H1 (cell line): ENCODE measurements at places on chromosomes 1 and 21.

- no peak for DNase-seq
- H3K27ac ChIP-seq, result no peak overlapping the region
- no peak overlapping the region for H3K4me3 ChIP-seq
- H3K27me3 ChIP-seq, result no peaks in the 10 kb centered on the region
Measured at GRCh38 chr1:230064283-230064682, 2.8 kb upstream of the GALNT2 start.

- no peak overlapping the region for H3K27ac ChIP-seq
- H3K36me3 ChIP-seq, result no peaks in the 10 kb centered on the region
- peak; percentile 49 for DNase-seq
- H3K4me3 ChIP-seq, result no peak overlapping the region
Measured at GRCh38 chr1:91282695-91283420, 121.8 kb downstream of the HFM1 start.

DNA sequence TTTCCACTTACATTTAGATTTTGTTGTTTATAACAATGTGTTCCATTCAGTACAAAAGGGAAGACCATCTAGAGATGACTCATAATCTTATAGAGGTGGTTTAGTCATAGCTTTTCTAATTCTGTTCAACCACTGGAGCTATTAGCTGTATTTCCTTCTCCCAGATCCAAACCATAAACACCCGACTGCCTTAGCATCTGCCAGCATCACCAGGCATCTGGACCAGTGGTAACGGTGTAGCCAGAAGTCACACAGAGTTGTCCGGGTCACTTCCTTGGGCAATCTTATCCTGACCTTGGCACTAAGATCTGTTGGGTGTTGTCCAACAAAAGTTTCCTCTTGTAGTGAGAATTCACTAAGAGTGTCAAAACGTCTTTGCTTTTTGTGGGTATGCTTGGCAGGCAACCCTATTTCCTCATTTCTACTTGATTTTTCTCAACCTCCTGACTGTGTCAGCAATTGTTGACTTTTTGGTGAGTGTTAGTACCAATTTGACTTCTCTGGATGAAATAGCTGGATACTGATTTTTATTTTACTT is 372.1 kb upstream of the B3GALT2 start:
- no peaks in the 10 kb centered on the region for H3K36me3 ChIP-seq
- no peak for DNase-seq
- H3K4me1 ChIP-seq, result peaks cover 3% of the 10 kb centered on the region; the same call in 1 of the 2 replicates
- no peak overlapping the region for H3K4me3 ChIP-seq
- no peaks in the 10 kb centered on the region for H3K27me3 ChIP-seq

- H3K27ac ChIP-seq, result no peak overlapping the region
- no peaks in the 10 kb centered on the region for H3K36me3 ChIP-seq
- peaks cover 18% of the 10 kb centered on the region for H3K27me3 ChIP-seq
- peak; percentile 46 for DNase-seq
Measured at GRCh38 chr21:15221799-15222386, 157.1 kb upstream of the NRIP1 start.

GRCh38 chr1:3919706-3920105 is 19.6 kb upstream of the C1orf174 start:
- no peak overlapping the region for H3K27ac ChIP-seq
- H3K27me3 ChIP-seq, result no peaks in the 10 kb centered on the region
- H3K4me1 ChIP-seq, result peaks cover 3% of the 10 kb centered on the region; the same call in 1 of the 2 replicates
- H3K4me3 ChIP-seq, result no peak overlapping the region
- H3K36me3 ChIP-seq, result no peaks in the 10 kb centered on the region

DNA sequence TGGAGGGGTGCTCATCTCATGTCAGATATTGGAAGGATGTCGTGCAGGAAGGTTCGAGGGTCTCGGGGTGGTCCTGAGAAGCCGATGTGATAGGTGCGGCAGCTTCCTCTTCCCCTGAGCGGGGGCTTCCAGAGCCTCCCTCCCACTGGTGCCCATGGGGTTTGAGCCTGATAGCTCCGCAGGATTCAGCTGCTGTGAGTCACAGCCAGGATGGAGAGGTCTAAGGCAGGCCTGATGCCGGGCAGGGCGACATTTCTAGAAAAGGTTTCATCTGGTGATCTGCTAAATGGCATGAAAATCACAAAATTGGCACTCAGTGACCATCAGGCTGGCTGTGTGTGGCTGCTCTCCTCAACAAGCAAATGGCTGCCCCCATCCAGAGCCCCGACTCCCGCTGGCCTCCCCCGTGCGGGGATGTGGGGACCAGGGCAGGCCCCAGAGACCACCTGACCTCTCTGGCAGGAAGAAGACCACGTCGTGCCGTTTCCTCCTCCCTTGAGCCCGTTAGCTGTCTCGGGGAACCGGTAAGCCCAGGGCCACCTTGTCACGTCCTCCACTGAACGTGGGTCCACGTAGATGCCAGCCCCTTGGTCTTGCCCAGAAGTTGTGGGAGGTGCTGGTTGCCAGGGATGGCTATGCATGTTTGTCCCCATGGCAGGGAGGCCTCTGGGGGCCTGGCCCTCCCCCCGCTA is 66.1 kb downstream of the SKI start:
- H3K36me3 ChIP-seq, result no peaks in the 10 kb centered on the region
- H3K4me1 ChIP-seq, result peaks cover 20% of the 10 kb centered on the region; the same call in 1 of the 2 replicates
- no peaks in the 10 kb centered on the region for H3K27me3 ChIP-seq
- no peak overlapping the region for H3K4me3 ChIP-seq
- H3K27ac ChIP-seq, result no peak overlapping the region
- DNase-seq, result no peak

DNA sequence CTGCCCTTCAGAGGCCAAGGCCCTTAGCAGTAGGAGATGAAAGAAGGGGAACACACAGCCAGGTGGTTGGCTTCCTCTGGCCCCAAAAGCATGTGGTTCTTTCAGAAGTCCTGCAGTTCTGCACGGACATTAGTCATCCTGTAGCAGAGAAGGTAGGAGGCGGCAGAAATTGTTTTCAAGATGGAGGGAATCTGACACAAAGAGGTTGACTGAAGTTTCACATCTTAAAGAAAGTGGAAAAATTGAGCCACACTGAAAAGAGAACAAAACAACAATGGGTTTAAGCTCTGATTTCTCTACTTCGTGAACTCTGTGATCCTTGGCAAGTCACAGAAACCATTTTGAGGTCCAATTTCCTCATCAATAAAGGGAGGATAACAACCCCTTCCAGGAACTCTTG is 125.3 kb upstream of the DNAH14 start:
- H3K27me3 ChIP-seq, result no peaks in the 10 kb centered on the region
- no peaks in the 10 kb centered on the region for H3K36me3 ChIP-seq
- no peak for DNase-seq
- no peak overlapping the region; the same call in 1 of the 2 replicates for H3K27ac ChIP-seq
- no peaks in the 10 kb centered on the region; the same call in 1 of the 2 replicates for H3K4me1 ChIP-seq

DNA sequence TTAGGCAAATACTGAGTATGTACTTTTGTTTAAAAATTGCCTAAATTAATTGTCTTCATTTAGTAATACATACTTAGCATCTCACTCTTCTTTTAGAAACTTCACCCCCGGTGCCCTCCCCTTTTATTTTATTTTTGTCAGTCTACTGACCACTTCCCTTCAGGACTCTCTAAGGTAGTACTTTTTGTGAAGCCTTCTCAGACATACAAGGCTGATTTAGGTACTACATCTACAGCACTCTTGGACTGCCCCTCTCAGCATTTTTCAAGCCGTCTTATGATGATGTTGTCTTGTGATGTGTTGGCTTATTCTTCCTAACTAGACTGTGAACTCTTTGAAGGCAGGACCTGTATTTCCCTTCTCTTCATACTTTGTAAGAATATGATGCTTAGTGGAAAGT is 24.7 kb downstream of the RPS6KC1 start:
- no peak for DNase-seq
- no peaks in the 10 kb centered on the region for H3K27me3 ChIP-seq
- no peaks in the 10 kb centered on the region for H3K36me3 ChIP-seq
- H3K4me3 ChIP-seq, result no peak overlapping the region

- H3K27ac ChIP-seq, result no peak overlapping the region
- no peaks in the 10 kb centered on the region for H3K27me3 ChIP-seq
- H3K36me3 ChIP-seq, result no peaks in the 10 kb centered on the region
Measured at GRCh38 chr21:27885296-27885711, 918.4 kb upstream of the ADAMTS5 start.

GRCh38 chr1:245128381-245129101 is 26.2 kb upstream of the KIF26B start:
- no peak for DNase-seq
- H3K36me3 ChIP-seq, result no peaks in the 10 kb centered on the region
- no peaks in the 10 kb centered on the region for H3K27me3 ChIP-seq
- no peak overlapping the region for H3K4me3 ChIP-seq

- H3K4me1 ChIP-seq, result peaks cover 19% of the 10 kb centered on the region
- peak overlapping the region; percentile 39 for H3K27ac ChIP-seq
- no peak for DNase-seq
- no peaks in the 10 kb centered on the region for H3K36me3 ChIP-seq
Measured at GRCh38 chr1:44524655-44525500, 119.8 kb downstream of the RNF220 start.

DNA sequence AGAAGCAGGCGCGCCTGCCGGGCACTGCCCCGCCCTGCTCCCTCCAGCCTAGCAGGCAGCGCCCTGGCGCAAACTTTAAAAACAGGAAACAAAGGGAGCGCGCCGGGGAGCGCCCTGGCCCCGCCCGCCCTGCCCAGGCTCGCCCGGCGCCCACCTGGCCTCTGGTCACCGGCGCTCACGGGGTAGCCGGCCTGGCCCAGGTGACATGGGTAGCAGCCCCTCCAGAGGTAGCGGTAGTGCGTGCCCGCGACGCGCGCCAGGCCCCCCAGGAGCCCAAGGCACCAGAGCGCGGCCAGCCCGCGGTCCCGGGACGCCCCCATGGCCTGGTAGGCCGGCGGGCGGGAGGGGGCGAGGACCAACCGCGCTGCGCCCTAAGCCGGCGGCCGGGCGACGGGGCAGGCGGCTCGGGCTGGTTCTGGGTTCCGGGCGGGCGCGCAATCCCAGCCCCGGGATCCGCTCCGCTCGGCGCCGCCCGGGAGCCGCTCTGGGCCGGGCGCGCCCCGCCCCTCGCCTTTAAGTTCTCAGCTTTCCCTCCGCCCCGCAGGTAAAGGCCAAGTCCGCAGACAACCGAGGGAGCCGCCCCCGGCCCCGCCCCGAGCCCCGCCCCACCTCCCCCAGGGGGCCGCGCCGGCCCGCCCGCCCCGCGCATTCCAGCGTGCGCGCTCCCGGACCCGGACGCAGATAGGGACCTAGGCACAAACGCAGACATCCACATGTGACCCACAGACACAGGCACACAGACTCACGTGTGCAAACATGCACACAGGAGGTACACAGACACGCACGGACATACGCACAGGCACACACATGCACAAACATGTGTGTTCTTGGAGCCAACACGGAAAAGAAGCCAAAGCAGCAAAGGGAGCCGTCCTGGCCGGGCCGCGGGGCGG is 76.7 kb downstream of the ARHGEF16 start:
- peak; percentile 83 for DNase-seq
- no peaks in the 10 kb centered on the region for H3K36me3 ChIP-seq

GRCh38 chr1:201639391-201639790 is 100.5 kb downstream of the NAV1 start:
- H3K4me3 ChIP-seq, result no peak overlapping the region
- H3K36me3 ChIP-seq, result no peaks in the 10 kb centered on the region
- DNase-seq, result no peak
- H3K27ac ChIP-seq, result no peak overlapping the region
- peaks cover 7% of the 10 kb centered on the region for H3K4me1 ChIP-seq
- H3K27me3 ChIP-seq, result no peaks in the 10 kb centered on the region

- no peak for DNase-seq
- H3K4me3 ChIP-seq, result no peak overlapping the region
- H3K36me3 ChIP-seq, result no peaks in the 10 kb centered on the region
- H3K27me3 ChIP-seq, result no peaks in the 10 kb centered on the region
Measured at GRCh38 chr1:150796374-150796773, 11.7 kb downstream of the CTSK start.

DNA sequence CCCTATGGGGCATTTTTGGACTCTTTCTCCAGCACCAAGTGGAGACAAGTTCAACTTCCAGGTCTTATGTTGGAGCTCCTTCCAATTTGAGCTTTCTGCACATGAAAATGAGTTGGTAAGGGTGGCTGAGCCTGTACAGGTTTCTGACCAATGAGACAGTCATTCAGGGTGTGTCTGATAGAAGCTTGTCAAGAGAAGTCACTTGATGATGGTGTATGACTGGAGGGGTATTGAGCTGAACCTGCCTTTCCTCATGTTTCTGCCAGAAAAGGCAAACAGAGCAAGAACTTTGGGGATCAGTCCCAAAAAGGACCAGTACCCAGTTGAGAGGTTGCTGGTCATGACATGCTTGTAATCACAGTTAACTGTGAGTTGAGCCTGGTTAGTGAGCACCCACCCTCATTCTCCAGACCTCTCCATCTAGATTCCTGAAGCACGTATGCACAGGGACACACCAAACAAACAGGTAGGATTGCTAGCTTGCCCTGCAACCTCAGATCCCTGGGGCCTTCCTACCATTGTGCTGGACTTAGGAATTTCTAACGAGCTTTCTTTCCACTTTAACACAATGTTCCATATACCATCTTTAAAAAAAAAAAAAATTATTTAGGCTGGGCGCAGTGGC is 26.6 kb downstream of the FAM89A start:
- no peaks in the 10 kb centered on the region for H3K36me3 ChIP-seq
- no peaks in the 10 kb centered on the region for H3K4me1 ChIP-seq
- H3K4me3 ChIP-seq, result no peak overlapping the region

DNA sequence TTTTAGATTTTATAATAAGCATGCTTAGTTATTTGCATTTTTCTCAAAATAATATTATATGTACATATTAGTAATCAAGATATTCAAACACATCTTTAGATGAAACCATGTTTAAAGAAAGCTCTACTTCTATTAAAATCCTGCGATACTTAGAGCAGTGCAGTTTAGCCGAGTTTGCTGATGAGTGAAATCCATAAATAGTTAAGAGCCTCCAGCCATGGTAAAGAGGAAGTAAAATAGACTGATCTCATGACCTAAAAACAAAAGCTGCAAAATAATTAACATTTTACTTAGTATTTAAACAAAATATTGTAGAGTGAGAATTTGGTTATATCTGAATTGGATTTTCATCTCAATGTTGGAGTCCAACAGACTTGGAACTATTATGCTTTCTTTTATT is 147.4 kb upstream of the NRIP1 start:
- no peak overlapping the region for H3K4me3 ChIP-seq
- H3K36me3 ChIP-seq, result no peaks in the 10 kb centered on the region
- H3K27ac ChIP-seq, result no peak overlapping the region
- H3K27me3 ChIP-seq, result no peaks in the 10 kb centered on the region
- no peaks in the 10 kb centered on the region for H3K4me1 ChIP-seq
- no peak for DNase-seq

GRCh38 chr1:161088587-161089110 is 709 bp downstream of the NECTIN4 start:
- H3K27me3 ChIP-seq, result no peaks in the 10 kb centered on the region

DNA sequence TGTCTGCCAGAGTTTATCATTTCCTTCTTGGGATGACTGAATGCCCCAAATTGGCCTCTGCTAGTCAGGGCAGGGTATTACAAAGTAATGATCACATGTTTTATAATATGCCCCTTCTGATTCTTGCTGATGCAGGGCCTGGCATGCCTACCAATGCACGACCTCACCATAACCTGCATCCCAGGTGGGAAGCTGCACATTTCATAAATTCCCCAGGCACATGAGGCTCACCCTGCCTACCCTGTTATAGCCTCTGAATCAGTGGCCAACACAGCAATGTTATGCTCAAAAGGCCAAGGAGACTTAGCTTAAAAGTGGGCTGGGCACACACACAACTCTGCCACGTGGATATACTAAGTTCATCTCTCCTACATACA is 28.0 kb upstream of the XPR1 start:
- no peak for DNase-seq
- H3K4me3 ChIP-seq, result no peak overlapping the region
- no peak overlapping the region for H3K27ac ChIP-seq
- H3K36me3 ChIP-seq, result no peaks in the 10 kb centered on the region
- no peaks in the 10 kb centered on the region for H3K27me3 ChIP-seq
